ENCODE measurements at places on chromosomes 7 and 10.

DNA sequence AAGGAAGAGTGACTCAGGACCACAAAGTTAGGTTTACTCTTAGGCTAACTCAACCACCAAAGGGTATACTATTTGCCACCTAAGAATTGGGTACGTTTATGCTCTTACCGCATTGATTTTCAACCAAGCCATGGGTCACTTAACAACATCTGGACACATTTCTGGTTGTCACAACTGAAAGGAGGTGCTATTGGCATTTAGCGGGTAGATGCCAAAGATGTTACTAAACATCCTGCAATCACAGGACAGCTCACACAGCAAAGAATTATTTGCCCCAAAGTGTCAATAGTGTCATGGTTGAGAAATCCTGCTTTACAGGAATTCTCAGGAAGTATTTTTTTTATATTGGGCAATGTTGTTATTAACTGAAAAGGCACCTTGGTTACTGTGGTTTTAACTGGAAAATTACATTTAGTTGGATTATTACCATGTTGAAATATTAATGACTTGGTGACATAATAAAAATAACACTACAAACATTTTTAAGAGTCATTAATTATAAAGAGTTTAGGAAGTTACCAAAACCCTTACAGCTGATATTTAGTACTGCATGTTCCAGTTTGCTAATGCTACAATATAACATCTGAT is 185.0 kb upstream of the TMEM196 start:
- DNase-seq = peak; percentile 64

DNA sequence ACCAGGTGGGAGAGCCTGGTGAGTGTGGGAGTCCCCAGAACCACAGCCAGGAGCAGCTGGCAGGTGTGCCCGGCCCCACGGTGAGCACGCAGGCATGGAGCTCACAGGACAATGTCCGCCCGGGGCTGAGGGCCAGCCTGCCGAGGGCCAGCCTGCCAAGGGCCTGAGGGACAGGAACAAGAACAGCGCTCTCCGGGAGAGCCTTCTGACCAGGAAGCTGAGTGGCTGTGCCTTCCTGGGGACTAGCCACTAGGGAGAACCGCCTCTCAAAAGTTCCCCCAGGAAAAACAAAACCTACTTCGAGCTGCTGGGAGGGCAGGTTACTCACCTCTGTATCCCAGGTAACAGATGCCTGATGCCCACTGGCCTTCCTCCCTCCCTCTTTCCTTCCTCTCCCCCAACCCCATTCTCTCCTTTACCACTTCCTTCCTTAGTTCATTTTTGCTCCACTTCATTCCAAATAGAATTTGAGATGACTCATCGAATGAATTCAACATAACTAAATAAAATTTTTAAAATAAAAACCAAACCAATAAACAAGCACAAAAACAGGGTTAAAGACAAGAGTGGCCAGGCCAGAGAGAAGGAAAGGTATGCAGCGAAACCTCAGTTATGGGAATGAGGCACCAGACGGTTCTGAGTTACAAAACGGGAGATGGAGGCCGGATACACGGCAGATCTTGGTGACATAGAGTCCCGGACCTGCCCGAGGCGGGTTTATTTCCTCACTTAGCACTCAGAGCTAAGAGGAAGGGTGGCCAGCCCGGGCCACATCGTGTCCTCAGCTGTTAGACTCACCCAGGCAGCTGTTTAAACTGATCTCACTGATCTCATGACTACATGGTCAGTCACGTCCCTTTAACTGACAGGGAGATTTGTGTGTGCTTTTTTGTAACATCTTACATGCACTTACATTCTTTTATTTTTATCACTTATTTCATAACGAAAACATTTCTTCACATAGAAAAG is 128.5 kb downstream of the TNS3 start:
- DNase-seq = peak; percentile 83

- peak; percentile 72 for DNase-seq
Measured at GRCh38 chr7:48154792-48155413, 16.4 kb upstream of the ABCA13 start.

DNA sequence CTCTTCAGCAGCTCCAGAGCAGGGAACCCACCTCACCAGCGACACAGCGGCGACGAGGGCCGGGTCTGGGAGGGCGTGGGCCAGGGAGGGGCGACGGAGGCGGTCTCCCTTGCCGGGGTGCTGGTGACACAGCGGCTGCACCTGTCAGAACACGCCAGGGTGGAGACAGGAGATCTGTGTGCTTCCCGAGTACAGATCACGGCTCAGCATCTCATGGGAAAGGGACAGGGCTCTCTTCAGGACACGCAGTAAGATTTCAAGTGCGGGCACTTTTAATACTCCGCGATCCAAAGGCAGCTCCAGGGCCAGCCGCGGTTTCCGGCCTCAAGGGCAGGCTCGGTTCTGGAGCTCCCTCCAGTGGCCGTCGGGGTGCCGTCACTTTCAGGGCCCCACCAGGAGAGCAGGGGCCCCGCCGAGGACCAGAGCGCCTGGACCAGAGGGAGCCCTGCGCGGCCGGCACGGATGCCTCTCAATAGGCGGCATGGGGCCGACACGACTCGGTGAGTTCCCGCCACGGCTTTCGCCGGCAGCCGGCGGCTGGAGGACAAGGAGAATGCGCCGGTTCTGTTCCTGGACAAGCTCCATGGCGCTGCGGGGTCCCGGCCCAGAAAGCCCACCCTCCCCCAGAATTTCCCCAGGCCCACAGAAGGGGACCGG is 21.4 kb downstream of the GPR146 start:
- DNase-seq = peak; percentile 96

DNA sequence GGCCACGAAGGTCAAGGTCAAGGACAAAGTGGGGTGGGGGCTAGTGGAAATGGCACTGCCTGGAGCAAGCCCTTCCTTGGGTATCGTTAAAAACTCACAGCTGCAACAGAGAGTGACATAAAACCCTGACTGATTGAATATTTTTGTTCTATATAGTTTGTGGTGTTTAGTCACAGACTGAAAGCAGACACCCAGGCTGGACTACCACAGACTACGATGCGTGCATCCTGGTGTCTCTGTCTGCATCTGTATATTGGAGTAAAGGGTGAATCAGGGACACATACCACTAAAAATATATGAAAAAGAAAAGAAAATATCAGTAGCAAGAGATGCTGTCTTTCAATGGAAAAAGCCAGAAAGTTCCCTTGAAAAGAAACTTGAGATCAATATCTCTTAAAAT is 101.4 kb downstream of the KLF6 start:
- DNase-seq = no peak

- DNase-seq = no peak
Measured at GRCh38 chr7:69172357-69173077, 425.8 kb upstream of the AUTS2 start.

DNA sequence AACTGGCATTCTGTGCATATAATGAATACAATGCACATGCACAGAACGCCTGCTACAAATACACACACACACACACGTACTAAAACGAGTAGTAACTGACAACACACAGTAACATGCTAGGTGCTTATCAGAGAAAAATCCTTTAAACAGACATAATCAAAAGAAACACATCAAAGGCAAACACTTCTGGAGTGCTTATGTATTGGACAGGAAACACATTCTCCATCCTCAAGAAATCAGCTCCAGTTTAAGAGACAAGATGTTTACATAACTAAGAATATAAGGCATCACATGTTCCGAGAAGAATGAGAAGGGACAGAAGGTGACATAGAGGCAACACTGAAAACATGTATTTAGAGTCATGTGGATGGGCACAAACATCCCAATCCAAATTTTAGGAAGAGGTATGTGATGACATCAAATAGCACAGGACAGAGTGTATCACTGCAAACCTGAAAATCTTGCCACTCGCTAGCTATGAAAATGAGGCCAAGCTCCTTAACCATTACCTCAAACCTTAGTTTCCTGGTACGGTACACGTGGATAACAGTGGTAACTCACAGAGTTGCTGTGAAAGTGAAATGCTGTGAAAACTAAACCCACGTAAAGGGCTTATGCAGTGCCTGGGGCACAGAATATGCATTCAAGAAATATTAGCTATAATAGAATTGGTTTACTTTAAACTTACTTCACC is 619.6 kb downstream of the PARD3 start:
- DNase-seq = no peak

- no peak for DNase-seq
Measured at GRCh38 chr10:100879741-100880360, 32.9 kb upstream of the SLF2 start.

DNA sequence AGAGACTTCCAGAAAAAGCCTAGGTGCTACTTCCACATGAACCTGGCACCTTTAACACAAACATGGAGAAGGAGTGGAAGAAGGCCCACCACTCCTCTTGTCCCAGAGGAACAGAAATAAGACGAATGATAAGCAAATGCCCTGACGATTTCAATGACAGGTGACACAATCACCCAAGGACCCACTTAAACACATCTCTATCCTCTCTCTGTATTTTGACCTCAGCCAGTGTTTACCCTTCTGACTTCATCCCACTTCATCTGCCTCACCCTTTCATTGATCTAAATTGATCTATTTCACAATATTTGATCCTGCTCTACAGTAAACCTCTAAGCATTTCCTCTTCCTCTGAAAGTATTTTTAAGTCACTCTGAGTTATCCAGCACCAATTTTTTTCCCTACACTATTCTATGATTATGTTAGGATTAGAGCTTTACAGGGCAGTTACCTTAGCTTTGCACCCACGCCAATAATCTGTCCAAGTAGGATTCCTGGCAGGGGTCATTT is 9.1 kb downstream of the GOT1 start:
- no peak for DNase-seq

GRCh38 chr10:11210211-11210922 is 192.7 kb downstream of the CELF2 start:
- no peak for DNase-seq

DNA sequence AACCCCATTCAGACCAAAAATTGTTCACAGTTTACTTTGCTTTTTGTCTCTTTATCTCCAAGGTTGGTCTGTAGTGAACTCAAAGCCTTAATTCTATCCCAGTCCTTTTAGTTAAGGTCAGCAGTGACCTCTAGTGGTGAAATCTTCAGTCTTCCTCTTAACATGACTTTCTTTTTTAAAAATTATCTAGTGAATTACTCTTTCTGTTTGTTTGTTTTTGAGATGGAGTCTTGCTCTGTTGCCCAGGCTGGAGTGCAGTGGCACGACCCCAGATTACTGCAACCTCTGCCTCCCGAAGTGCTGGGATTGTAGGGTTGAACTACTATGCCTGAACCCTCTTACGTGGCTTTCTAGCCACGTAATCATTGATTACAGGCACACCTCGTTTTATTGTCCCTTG is 25.0 kb downstream of the ZNF487 start:
- DNase-seq = peak; percentile 79

- DNase-seq = no peak
Measured at GRCh38 chr7:108127461-108127860, 2.7 kb downstream of the LAMB4 start.

- DNase-seq = no peak
Measured at GRCh38 chr10:64358907-64359306, 837.7 kb downstream of the REEP3 start.

- peak; percentile 47 for DNase-seq
Measured at GRCh38 chr10:51369903-51370302, 295.6 kb downstream of the PRKG1 start.

GRCh38 chr7:14096159-14096558 is 106.7 kb upstream of the ETV1 start:
- no peak for DNase-seq

- DNase-seq = no peak
Measured at GRCh38 chr10:97228775-97229157, 43.0 kb upstream of the SLIT1 start.

- no peak for DNase-seq
Measured at GRCh38 chr10:86964061-86964846, 4.0 kb upstream of the ADIRF start.

DNA sequence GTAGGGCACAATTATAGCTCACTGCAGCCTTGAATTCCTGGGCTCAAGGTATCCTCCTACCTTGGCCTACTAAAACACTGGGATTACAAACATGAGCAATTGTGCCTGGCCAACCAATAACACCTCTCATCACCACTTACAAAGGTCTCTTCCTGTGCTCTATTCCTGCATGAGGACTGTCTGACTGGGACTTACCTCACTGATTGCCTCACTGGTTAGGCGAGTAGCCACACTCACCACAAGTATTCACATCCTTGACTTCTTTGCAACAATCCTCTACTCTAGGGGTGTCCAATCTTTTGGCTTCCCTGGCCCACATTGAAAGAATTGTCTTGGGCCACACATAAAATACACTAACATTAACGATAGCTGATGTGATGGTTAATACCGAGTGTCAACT is 22.6 kb upstream of the PDIA4 start:
- DNase-seq = no peak

GRCh38 chr7:158474488-158474887 is 113.1 kb downstream of the PTPRN2 start:
- DNase-seq = no peak

Data from GM03348 (cell line).